ENCODE measurements at places on chromosomes 13 and 19.
A peak's percentile ranks its signal among the peaks of the same experiment; 100 is the strongest.

GRCh38 chr13:20553311-20553710, 13.6 kb upstream of the IFT88 start:
- no peak for DNase-seq

DNA sequence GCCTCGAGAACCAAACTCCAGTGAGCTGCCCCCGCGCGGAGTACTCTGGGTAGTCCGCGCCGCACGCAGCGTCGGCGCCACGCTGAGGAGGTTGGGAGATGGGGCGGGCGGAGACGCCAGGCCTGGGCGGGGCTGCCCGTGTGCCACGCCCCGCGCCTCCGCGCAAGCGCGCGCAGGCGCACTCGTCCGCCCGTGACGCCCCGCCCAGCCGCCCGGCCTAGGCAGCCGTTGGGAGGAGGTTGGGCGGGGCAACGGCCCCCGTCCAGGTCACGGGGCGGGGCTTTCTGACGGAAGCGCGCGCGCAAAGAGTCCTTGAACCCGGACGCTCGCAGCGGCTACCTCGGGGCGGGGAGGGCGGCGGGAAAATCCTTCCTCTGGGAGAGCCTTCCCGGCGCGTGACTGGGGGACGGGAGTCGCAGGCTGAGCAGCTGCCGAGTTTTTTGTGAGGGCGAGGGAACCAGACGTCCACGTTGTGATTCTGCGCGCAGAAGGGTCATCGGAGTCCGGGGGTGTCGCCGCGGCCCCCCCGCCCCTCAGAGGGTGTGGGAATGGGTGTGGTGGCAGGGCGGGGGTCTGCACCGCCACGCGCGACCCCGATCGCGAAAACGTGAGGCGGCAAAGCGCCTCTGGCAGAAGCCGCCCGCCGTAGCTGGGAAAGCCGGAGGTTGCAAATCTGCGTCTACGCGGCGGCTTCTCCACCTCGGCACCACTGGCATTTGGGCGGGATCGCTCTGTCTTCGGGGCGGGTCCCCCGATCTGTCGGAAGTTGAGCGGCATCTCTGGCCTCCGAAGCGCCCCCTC, at the start of gene MED26:
TSS of gene MED26 (minus strand) at position 22 of the 801 bp plus-strand sequence. CDS start 261 bp downstream, outside the sequence.
- DNase-seq: peak; percentile 100

DNA sequence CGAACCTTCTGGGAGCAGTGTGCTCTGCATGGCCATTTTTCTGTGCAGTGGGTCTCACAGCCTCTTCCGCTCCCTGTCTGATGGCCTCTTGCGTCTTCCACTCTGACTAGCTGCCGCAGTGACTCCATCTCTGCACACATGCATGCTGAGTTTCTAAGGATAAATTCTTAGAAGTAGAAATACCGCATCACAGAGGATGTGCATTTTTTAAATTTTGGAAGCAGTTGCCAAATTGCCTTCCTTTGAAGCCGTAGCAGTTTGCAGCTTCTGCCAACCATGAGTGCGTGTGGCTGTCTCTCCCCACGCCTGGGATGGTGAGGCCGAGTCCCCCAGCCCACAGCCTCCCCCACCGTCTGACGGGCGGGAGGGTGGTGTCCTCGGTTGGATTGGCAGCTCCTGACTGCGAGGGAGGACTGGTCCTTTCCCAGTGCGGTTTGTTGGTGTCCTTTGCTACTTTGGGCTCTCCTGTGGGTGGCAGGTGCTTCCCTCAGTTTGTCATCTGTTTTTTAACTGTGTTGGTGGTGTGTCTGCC, 9.8 kb downstream of the FZR1 start:
- peak; percentile 56 for DNase-seq

- DNase-seq: no peak
Measured at GRCh38 chr13:51805313-51805712, 1.4 kb upstream of the DHRS12 start.

- no peak for DNase-seq
Measured at GRCh38 chr13:36758345-36758744, 60.7 kb upstream of the RFXAP start.

DNA sequence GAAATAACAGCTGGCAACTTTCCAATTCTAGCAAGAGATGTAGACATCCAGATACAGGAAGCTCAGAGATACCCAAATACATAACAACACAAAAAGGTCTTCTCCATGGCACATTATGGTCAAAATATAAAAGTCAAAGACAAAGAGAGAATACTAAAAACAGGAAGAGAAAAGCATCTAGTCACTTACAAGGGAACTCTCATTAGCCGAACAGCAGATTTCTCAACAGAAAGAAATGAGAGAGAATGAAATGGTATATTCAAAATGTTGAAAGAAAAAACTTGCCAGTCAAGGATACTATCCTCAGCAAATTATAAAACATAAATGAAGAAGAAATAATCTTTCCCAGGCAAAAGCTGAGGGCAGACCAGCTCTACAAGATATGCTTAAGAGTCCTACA, 12.4 kb downstream of the ZNF780A start:
- DNase-seq: no peak

DNA sequence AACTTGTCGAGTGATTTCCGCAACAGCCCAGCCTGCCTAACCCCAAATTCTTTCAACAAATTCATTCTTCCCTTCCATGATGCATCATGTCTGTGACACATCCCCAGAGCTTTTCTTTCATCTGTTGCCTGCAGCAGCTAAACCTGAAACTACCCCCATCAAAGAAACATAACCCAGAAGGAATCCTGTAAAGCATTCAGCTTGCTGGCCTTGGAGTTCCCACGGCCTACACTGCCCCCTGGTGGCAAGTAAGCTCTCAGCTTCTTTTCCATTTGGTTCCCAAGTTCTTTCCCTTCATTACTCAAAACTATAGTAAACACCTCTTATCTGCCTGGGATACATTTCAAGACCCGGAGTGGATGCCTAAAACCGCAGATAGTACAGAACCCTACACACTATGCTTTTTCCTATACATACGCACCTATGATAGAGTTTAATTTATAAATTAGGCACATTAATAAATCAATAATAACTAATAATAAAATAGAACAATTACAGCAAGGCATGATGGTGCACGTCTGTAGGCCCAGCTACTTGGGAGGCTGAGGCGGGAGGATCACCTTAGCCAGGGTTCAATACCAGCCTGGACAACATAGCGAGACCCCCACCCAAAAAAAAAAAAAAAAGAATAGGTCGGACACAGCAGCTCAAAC, 7.4 kb downstream of the ETHE1 start:
- DNase-seq: peak; percentile 89

DNA sequence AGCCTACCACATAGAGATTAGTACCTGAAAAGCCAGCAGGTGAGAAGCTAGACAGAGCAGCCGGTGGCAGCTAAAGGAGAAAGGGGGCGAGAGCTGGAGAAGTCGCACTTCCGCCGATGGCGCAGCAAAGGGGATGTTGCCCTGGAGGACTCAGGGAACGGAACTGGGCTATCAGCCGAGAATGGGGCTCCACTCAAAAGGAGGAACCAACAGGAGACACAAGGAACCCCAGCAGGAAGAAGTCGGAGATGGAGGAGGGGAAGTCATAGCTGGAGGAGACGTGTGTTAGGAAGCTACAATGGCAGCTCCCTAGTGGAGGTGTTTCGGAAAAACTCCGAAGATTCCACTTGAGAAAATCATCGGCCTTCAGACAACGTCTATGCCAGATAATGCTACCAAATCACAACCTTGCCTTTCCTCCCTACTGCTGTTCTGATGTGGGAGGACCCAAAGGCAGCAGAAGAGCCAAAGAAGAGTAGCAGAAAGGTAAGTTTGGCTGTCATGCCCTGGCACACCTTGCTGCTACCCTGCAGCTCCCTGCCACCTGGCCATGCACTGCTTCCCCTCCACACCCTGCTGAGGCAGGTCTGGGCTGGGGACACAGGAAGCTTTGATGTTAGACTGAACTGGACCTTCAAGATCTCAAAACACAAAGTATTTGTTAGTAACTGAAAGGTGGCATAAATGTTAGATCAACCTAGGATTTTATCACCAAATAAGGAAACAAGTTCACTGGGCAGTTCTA, 127.9 kb downstream of the DLEU7 start:
- DNase-seq: no peak

GRCh38 chr13:30006246-30006645, 155.8 kb upstream of the UBL3 start:
- no peak for DNase-seq

- DNase-seq: no peak
Measured at GRCh38 chr19:50332244-50333038, 3.3 kb upstream of the KCNC3 start.

DNA sequence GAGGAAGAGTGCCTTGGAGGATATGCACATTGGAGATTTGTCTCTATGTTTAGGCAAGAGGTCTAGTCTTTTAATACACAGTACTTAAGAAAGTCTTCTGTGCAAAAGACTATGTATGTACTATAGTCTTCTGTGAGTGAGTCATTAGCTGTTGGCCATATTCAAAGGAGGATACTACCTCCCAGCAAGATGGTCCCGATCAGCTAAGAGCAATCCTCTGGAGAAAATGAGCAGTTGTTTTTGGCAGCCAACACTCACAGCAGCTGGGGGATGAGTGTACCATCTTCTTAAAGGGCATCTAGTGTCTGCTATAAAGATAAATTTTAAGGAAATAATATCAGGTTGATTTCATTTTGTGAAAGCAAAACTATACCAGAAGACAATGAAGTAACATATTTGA, 487.8 kb downstream of the KCTD12 start:
- no peak for DNase-seq

DNA sequence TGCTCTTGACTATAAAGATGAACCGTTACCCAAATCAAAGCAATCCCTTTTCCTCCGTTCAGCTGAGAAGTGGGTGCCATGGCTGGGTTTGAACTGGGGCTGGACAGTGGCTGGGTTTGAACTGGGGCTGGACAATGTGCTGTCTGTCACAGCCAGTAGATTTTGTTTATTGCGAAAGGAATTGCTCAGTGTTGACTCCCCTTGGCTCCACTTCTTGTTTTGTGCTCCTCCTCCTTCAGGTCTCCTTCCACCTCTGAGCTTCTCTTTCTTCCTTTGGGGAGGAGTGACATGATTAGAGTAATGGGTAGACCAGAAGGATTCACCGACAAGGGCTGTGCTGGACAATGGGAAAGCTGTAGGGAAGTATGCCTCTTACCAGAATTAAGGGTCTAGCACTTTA, 19.4 kb upstream of the MBNL2 start:
- DNase-seq: no peak

DNA sequence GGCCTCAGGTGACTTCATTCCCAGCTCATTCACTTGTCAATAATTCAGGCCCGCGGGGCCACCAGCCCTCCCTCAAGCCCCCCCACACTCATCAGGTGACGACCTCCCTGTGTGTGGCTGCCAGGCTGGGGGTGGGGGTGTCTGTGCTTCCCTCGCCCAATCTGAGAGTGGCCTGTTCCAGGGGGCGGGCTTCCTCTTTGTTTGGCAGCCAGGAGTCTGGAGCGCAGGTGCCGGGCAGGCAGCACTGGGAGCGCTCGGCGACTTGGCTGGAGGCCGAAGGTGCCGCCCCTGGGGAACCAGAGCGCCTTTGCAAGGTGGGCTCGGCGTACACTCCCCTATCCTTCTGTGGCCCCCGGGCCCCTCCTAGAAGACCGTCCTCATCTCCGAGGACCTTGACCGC, 5.4 kb upstream of the ZNF98 start:
- no peak for DNase-seq

DNA sequence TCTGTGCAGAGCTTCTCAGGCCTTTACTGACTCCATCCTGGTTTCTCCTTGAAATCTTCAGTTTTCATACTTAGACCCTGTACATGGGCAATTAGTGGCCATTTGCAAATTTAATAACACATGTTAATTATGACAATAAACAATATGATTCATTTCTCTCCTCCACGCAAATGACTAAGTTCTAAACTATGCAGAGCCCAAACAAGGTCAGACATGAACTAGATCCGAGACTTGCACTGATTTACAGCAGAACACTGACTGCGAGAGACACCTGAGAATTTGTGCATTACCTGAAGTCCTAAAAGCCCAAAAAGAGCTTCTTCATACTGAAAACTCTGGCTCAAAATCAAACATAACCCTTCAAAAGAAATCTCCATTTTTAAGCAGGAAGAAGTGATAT, 521.8 kb downstream of the MYO16 start:
- no peak for DNase-seq

DNA sequence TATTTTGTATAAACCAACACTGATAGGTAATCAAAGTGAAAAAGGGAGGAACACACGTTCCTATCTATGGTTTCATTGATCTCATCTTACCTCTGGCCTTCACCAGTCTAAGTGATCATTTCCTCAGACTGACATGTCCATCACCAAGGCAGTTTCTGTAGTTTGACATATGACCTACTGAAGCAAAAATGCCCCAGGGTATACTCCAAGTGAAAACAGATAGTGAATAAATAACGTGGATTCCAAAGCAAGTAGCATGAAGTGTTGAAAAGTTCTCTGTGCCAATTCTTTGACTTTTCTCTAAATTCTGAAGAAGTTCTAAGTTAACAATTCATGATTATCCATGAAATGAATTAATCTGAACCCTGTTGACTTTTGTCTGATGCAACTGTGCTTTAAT, 334.2 kb upstream of the SGCG start:
- no peak for DNase-seq

GRCh38 chr19:33047422-33047821, 17.3 kb downstream of the RHPN2 start:
- no peak for DNase-seq

GRCh38 chr19:45524575-45525129, 17.4 kb downstream of the VASP start:
- no peak for DNase-seq
